ENCODE measurements at places on chromosomes 2 and 18.

DNA sequence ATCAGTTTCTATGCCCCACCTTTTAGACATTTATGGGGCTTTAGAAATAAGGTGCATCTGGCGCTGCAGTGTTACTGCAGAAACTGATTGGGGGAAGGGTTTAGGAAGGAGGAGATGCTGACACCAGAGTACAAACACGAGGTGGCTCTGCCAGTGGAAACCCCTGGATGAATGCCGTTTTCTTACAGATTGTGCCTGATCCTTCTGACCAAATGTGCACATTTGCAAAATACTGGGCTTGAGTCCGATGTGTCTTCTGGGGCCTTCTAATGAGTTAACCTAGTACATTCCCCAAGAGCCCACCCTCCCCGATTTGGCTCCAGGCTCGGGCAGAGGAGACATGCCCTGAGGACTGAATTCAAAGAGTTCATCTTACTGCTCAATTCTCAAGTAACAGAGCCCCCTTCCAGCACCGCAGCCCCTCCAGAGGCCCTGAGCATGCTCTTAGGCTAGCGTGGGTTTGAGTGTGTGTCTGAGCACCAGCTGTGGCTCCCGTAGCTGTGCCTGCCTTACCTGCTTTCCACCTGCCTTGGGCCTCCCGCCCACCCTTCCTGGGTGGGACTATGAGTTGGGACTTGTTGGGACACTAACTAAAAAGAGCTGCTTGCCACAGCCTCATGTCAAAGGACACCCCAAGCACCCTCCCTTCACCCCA lies 116.7 kb upstream of the COPS8 start:
- no peak for DNase-seq

- DNase-seq = no peak
Observed at GRCh38 chr18:43978174-43978573, 700.9 kb upstream of the SYT4 start.

DNA sequence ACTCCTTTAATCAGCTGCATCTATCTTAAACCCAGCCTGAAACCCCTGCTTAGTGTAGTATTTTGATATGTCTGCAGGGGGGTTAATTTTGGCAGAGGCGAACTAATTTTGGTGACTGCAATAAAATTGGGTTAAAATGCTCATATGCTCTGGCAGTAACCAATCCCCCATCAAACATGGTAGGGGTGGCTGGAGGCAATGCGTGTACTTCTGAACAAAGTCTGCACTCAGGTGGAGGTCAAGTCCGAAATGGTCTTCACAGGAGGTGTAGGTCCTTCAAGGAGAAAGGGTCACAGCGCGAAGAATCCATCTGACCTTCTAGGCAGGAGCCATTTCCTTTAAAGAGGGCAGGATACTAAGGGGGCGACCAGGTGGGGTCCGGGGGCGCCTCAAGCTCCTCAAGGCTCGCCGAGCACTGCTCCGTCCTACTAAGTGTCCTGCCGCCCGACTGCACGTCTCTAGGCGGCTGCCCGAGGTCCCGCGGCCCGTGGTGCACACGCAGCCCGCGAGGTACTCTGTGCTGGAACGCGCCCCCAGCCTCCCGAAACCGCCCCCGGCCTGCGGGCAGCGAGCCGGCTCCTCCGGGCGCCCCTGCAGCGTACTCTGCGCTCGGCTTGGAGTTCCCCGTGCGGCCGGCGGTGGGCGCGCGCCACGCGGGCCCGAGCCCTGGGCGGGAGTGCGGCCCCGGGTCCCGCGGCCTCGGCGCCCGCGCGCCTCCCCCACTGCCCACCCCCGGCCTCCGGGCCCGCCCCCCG lies 1.7 kb upstream of the LDLRAD4 start:
- no peak for DNase-seq

DNA sequence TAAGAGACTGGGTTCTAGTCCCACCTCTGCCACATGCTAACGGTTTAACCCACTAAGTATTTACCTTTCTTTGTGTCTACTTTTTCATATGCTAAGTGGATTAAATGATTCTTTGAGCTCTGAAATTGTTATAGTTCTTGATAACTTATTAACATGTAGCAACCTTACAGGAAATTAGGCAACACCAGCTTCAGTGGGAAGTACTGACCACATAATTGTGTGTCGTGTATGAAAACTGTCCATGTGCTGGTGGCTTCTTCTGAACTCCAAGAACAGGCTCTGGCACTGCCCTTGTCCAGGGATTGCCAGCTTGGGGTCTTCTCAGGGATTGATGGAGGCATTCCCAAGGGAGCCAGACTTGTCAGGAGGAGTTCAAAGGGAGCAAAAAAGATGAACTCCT lies 427.7 kb downstream of the TGIF1 start:
- DNase-seq = no peak

GRCh38 chr2:104855221-104856085 lies 1.5 kb downstream of the POU3F3 start:
- DNase-seq = no peak

DNA sequence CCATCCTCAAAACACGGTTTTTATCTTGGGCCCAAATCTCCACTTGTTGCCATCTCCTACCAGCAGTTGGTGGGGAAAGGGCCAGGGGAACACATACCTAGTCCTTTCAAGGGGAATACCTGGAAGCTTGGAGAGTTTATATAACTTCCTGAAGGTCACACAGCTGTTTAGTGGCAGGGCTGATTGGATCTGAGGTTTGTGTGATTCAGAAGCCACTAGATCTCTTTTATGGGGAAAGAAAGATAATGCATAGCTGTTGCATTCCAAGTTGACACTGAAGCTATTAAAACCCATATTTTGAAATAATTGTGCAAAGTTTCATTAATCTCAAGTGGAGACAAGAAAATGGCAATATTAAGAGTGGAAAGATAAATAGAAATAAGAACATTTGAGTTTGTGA lies 134.2 kb downstream of the PLCL1 start:
- no peak for DNase-seq

GRCh38 chr2:212595036-212595654 lies 56.5 kb upstream of the ERBB4 start:
- DNase-seq = no peak

DNA sequence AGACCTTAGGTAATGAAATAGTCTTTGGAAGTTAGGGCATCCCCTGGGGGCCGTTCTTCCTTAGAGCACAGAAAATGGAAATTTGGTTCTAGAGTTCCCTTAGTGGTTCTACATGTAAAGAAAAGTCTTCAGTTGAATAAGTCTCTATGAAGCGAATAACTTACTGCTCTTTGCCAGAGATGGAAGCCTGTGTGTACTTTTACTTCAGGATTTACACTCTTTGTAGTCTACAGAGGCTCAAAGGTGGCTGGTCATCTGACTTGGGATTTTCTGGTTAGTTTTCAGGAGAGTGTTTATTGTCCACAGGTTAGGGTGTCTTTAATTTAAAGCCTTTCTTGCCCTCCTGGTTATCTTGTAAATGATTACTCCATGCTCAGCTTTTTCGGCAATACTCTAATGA lies 210.6 kb downstream of the ZNF521 start:
- DNase-seq = no peak

DNA sequence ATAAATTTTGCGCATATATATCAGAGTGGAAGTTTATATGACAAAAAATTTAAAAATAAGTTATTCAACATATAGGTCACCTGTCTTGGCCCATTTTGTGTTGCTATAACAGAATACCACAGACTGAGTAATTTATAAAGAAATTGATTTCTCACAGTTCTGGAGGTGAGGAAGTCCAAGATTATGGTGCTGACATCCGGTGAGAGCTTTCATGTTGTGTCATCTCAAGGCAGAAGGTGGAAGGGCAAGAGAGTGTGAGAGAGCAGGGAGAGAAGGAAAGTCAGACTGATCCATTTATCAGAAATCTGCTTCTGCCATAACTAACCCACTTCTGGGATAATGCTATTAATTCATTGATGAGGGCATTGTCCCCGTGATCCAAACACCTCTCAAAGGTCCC lies 9.0 kb upstream of the FEZ2 start:
- DNase-seq = no peak

- no peak for DNase-seq
Observed at GRCh38 chr2:168192839-168193616, 54.4 kb downstream of the STK39 start.

GRCh38 chr2:158391876-158392275 lies 64.7 kb downstream of the CCDC148 start:
- DNase-seq = no peak

DNA sequence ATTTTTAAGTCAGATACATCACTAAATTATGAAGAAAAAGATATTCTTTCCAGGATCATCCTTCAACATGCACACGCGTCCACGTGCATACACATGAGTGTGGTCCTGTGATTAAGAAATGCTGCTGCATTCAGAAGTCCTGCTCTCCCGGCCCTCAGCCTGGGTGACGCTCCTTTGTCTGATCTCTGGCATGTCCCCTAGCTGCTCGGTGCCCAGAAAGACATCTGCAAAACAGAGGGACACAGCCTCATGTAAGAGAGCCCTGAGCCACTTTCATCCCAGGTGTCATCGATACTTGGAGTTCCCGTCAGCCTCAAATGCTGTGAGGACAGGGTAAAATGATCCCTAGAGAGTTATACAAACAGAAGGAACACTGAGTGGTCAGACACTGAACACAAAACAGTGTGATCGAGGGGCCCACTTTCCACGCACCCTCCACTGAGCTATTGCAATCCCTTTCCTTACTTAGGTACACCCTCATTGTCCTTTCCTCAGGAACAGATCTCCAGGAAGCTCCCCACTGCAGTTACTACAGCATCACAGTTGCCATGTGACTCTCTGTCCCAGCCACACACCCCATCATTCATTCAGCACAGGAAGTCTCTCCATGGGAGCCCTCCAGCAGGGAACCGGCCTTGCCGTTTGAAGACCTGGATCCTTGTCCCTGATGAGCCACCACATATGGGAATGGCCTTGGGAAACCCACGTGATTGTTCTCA lies 32.1 kb downstream of the CRACDL start:
- DNase-seq = no peak

GRCh38 chr2:99403524-99403923 lies 66.3 kb downstream of the EIF5B start:
- DNase-seq = no peak

DNA sequence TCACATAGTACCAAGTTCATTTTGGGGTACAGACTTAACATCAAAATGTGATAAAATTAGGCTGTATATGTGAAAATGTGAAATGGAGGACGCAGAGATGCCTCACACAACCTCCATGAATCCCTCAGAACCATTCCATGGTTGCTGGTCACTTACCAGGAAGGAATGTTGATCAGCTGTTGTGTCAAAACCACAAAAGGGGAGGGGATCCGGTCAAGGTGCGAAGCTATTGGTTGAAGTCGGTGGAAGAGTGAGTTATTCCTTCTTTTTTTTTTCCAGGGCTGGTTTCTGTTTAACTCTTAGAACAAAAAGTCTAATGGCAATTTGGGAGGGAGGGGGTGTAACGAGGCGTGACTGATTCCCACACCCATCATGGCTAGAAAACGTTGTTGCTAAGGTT lies 32.3 kb upstream of the REG3A start:
- no peak for DNase-seq

GRCh38 chr18:54736981-54737380 lies 91.3 kb upstream of the RAB27B start:
- DNase-seq = no peak

- no peak for DNase-seq
Observed at GRCh38 chr2:220341014-220341413, 713.6 kb downstream of the SLC4A3 start.

DNA sequence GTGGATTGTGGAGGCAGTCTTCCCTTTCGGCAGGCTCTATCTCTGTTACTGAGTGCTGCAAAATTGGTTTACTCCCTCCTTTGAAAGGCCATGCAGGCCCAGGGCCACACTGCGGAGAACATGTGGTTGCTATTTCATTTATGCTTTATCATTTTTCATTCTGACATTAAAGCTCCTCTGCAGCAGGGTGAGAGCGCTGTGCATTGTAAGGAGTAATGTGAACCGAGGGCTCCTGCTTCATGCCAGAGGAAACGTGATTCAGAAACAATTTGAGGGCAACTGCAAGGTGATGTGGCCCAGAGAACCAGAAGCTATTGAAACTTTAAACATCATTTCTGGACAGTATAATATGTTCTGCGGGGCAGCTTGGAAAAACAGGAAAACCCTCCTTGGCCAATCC lies 341.6 kb upstream of the NT5C1B start:
- no peak for DNase-seq

DNA sequence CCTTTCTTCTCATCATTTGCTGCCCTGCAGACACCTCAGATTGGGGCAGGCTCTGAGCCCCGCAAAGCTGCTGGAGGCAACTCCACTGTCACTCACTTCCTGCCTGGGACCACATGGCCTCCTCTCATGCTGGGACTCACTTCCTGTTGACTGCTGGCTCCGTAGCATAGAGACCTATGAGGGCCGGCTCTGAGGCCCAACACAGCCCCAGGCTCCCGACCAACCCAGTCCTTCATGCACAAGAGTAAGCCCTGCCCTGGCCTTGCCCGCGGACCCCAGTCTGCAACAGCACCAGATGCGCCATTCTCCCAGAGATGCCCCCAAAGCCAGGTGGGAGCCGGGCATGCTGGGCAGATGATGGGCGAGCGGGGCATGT lies 55.7 kb downstream of the DNMT3A start:
- peak; percentile 35 for DNase-seq

DNA sequence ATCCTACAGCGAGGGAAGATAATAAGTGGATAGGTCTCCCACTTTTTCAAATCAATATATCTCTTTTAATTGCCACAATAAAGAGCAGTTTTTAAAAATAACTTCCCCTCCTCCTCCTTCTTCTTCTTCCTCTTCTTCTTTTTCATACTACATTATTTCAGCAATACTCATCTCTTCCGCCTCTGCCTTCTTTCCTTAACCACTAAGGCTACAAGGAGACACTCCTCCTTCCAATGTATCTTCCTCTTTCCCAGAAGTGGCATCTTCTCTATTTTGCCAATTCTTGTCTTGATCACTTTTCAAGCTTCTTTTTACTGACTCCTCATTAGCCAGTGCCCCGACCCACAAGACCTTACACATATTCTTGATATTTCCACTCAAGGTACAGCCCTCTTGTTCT lies 546.6 kb upstream of the CHAC2 start:
- DNase-seq = no peak

GRCh38 chr2:59182249-59182648 lies 941.1 kb upstream of the FANCL start:
- no peak for DNase-seq

- no peak for DNase-seq
Observed at GRCh38 chr2:18791172-18791797, 201.9 kb upstream of the NT5C1B start.

GRCh38 chr18:12253027-12253426 lies 1.1 kb upstream of the CIDEA start:
- DNase-seq = no peak

- no peak for DNase-seq
Observed at GRCh38 chr2:3248754-3249475, 128.7 kb downstream of the EIPR1 start.

GRCh38 chr2:230944757-230945372 lies 19.8 kb upstream of the GPR55 start:
- no peak for DNase-seq

DNA sequence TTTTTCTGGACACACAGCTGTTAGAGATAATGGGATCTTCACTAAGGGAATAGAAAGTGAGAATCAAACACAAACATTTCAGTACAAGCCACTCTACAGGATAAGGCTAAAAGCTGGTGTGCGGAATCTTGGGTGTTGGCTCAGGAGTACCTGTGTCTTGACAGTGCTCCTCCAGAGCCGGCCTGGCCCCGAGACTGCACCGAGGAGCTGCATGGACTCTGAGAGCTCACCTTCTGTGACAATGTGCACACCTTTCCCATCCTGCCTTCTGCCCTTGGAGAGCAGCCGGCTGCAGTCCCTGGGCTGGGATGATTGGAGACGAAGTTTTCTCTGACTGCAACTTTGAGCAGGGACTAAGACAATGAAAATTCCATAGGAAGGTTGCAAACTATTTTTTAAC lies 89.1 kb downstream of the TMEM182 start:
- DNase-seq = no peak

GRCh38 chr2:37829616-37830395 lies 95.3 kb upstream of the RMDN2 start:
- DNase-seq = no peak

GRCh38 chr2:104901037-104901881 lies 47.3 kb downstream of the POU3F3 start:
- no peak for DNase-seq
